ENCODE measurements at places on chromosomes 2 and 18. TPM values are rescaled to one million over a fixed set of nuclear protein-coding genes. Genes with fewer than 3 reads are reported as not detected.

The SLC5A7 gene
- total RNA-seq = 1.1 TPM

The DOK1 gene
- 10.0 TPM for total RNA-seq

The CNRIP1 gene
- total RNA-seq = 38.9 TPM

The ATOH8 gene
- total RNA-seq = 17.6 TPM

The NCKAP5 gene
- total RNA-seq = 58.8 TPM

The RTKN gene
- 28.9 TPM for total RNA-seq

The LYG2 gene
- not detected for total RNA-seq

The EMILIN1 gene
- 72.2 TPM for total RNA-seq

The ABCB11 gene
- 0.38 TPM for total RNA-seq

The C2orf15 gene
- total RNA-seq = 3.6 TPM

The MALL gene
- total RNA-seq = 10.9 TPM

The ZBTB7C gene
- 15.1 TPM for total RNA-seq

The TUBA3E gene
- not detected for total RNA-seq

The GKN2 gene
- total RNA-seq = not detected

The PRSS56 gene
- total RNA-seq = 9.6 TPM

All from camera-type eye (tissue), 1 donor.